Cardiac muscle cell (in vitro differentiated cells and primary cell): ENCODE measurements at places on chromosomes 1 and 21. TPM values are rescaled to one million over a fixed set of nuclear protein-coding genes. Genes with fewer than 3 reads are reported as not detected.
A peak's percentile ranks its signal among the peaks of the same experiment; 100 is the strongest.

GRCh38 chr1:226479474-226479873 lies 69.1 kb upstream of the STUM start:
- H3K27me3 ChIP-seq, result no peaks in the 10 kb centered on the region
- no peaks in the 10 kb centered on the region for H3K36me3 ChIP-seq
- H3K27ac ChIP-seq, result no peak overlapping the region
- peaks cover 22% of the 10 kb centered on the region for H3K4me1 ChIP-seq
- no peak overlapping the region for H3K4me3 ChIP-seq
- no peak for DNase-seq

- no peaks in the 10 kb centered on the region for H3K4me1 ChIP-seq
- no peak for DNase-seq
- H3K27me3 ChIP-seq, result no peaks in the 10 kb centered on the region
- H3K27ac ChIP-seq, result no peak overlapping the region
- H3K36me3 ChIP-seq, result no peaks in the 10 kb centered on the region
These were observed 100.1 kb upstream of the IGSF21 start for GRCh38 chr1:18007391-18008041.

DNA sequence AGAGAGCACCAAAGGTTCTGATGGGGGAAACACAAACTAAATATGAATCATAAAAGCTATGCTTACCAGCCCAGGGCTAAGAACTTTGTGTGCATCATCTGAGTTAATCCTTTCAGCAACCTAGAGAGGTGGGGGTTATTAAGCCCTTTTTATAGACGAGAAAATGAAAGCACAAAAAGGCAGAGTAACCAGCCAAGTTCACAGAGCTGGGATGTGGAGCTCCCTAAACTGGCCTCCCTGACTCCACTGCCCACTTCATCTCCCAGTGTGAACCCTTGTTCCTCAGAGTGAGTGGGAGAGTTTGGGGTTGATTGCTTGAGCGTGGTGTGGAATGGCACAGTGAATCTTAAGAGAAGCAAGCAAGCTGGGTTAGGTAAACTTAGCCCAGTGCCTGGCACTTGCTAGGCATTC lies 10.8 kb upstream of the BCAR3 start:
- no peak for DNase-seq
- peaks cover 25% of the 10 kb centered on the region for H3K27me3 ChIP-seq
- no peak overlapping the region for H3K4me3 ChIP-seq
- no peak overlapping the region for H3K27ac ChIP-seq

GRCh38 chr1:69898403-69898947 lies 306.9 kb downstream of the LRRC40 start:
- no peak overlapping the region for H3K27ac ChIP-seq
- H3K36me3 ChIP-seq, result no peaks in the 10 kb centered on the region

DNA sequence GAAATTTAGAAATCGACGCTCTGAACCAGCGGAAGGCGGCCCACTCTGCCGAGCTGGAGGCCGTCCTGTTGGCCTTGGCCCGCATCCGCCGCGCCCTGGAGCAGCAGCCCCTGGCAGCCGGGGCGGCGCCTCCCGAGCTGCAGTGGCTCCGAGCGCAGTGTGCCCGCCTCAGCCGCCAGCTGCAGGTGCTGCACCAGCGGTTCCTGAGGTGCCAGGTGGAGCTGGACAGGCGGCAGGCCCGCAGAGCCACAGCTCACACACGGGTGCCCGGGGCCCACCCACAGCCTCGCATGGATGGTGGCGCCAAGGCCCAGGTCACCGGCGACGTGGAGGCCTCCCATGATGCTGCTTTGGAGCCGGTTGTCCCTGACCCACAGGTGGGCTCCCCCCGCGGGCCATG lies 47.0 kb upstream of the DIP2A start:
- H3K27me3 ChIP-seq, result no peaks in the 10 kb centered on the region
- H3K36me3 ChIP-seq, result peaks cover 8% of the 10 kb centered on the region
- H3K4me1 ChIP-seq, result no peaks in the 10 kb centered on the region
- no peak for DNase-seq
- H3K27ac ChIP-seq, result no peak overlapping the region
- H3K4me3 ChIP-seq, result no peak overlapping the region

- no peak overlapping the region for H3K4me3 ChIP-seq
- DNase-seq, result no peak
- H3K36me3 ChIP-seq, result no peaks in the 10 kb centered on the region
These were observed 1279.9 kb upstream of the TMPRSS15 start for GRCh38 chr21:19683492-19683891.

GRCh38 chr1:245875581-245876261 lies 631.4 kb downstream of the SMYD3 start:
- H3K27me3 ChIP-seq, result no peaks in the 10 kb centered on the region
- DNase-seq, result no peak
- peak overlapping the region; percentile 48 for H3K27ac ChIP-seq
- no peak overlapping the region for H3K4me3 ChIP-seq
- H3K4me1 ChIP-seq, result peaks cover 10% of the 10 kb centered on the region

AADACL4 gene
- total RNA-seq, result not detected in 2 replicates

ANKRD34A gene
- 4.3 and 5.7 TPM in 2 replicates for total RNA-seq

OR2G6 gene
- not detected in 2 replicates for total RNA-seq

TEKT2 gene
- total RNA-seq, result 1.8 and 3.6 TPM in 2 replicates
